ENCODE measurements at places on chromosomes 6 and 20.

- no peak for ATAC-seq
Observed at GRCh38 chr6:20242397-20242796, 30.1 kb upstream of the MBOAT1 start.

DNA sequence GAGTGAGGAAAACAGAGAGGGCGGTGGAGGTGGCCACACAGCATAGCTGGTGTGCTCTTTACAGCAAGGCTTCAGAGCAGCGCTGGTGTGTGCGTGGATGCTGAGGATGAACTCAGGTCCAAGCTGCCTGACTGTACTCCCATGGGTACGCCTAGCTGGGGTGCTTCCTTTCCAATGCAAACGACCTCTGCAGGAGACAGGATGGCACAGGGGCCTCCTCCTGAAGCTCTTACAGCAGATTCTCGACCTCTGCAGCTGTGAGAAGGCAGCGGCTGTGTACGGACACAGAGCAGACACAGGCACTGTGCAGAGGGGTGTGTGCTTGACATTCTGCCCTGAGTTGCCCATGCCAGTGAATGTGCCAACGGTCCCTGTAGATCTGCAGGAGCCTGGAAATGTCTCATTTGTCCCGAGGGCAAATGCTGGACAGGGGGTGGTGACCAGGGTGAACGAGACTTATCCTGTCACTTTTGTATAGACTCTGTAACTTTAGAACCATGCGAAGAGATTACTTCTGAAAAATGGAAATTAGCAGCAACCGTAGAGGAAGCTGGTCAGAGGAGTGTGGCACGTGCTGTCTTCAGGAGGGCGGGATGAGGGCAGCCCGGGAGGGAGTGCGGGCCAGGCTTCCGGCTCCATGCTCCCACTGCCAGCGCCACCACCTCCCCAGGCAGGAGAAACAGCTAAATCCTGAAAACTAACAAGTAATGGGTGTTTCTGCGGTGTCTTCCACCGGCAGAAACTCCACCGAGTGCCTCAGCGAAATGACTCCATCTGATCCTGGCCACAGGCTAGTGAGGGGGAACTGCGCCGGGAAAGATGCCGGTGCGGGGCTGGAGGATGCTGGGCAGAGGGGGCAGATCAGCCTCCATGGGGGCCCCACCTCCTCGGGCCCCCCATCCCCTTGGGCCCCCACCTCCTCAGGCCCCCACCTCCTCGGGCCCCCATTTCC, 120.9 kb upstream of the RPS6KA2 start:
- ATAC-seq = no peak

DNA sequence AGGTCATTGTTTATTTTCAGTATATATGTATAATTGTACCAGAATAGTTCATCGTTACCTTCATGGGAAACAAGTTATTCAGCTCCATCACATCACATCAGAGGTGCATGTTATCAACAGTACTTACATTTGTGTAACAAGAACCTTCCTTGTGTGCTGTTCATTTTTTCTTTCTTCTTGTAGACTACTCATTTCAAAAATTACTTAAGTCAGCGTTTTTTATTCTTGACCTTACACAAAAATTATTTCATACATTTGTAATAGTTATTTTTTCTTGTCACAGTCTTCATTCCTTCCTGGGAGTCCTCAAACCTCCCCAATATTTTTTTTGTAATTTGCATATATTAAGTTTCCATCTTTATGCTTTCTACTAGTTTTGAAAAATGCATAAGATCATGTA, 725.7 kb upstream of the ADGRB3 start:
- no peak for ATAC-seq

- ATAC-seq = no peak
Observed at GRCh38 chr6:38856492-38856891, 141.4 kb downstream of the DNAH8 start.

GRCh38 chr6:21612067-21612745, 18.7 kb downstream of the SOX4 start:
- no peak for ATAC-seq
